ENCODE measurements at places on chromosomes 2 and 18.

- no peak for DNase-seq
These were observed 14.4 kb downstream of the ARID5A start for GRCh38 chr2:96550787-96551604.

DNA sequence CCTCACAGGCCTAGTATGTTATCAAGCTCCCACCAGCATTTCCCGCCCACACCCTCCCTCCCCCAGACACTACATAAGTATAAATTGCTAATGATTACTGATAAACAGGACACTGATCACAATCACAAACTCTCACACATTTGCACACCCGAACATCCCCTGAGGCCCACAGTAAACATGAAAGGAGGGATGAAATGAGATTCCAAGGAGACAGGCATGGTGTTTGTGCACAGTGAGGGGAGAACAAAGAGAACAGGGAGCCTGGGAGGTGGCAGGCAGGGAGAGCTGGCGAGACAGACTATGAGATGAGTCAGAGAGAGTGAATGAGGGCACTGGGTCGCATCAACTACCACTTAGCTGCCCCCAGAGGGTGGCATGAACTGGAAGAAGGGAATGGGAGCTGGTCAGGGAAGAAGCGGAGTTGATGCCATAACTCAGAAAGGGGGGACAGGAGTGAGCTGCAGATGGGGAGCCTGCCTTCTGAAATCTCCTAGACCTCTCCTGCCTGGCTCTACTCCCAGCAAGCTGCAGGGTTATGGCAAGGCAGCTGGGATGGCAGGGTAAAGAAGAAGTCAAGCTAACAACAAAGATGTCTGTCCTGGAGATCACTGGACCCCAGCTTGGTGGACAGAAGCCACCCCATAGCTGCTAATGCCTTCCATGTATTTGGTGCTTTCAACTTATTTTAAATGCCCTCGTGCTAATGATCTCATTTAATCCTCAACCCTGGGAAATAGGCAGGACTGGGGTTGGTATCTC is 5.1 kb downstream of the KIF3C start:
- DNase-seq = no peak

DNA sequence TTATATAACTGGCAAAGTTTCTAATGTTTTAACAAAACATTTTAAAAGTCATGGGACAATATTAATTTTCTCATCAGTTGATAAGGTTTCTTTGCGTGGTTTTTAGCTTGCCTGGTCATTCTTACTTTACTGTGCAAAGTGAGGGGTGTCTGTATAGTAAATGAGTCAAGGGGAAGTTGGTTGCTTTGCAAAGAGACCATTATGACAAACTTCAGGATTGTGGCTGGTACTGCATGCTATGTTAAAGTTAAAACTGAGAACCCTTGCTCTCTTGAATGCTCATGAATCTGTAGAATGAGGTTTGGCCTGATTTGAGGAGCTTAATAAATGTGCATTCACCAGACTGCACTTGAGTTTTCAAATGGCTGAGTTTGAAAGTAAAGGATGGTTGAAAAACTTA is 47.0 kb downstream of the COL4A4 start:
- no peak for DNase-seq

DNA sequence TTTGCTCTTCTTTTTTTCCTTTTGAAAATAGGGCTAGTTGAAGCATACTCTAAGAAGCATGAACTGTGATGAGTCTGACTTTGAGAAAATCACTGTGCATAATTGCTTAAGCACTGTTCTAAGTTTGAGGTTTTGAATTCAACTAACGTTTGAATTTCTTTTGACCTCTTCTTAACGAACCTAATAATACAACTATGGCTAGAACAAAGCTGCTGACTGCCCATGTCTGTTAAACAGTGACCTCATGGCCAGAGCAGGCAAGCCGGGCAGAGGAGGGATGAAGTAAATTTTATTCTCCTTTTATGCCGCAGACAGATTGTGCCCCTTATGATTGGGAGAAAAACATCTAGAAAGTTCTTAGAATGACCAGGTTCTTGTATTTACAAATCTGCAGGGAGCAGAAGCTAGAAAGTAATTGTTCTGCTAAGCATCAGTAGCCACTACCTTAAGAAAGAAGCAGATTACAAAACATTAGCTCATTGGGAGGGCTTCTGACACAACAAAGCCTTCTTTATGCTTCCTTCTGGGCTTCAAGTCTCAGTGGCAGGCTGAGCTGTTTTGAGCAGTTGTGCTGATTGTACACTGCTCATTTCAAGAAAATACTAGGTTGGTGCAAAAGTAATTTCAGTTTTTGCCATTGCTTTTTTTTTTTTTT is 97.8 kb upstream of the RASGRP3 start:
- peak; percentile 43 for DNase-seq

- DNase-seq = peak; percentile 47
These were observed 64.3 kb downstream of the BABAM2 start for GRCh38 chr2:27954771-27955383.

DNA sequence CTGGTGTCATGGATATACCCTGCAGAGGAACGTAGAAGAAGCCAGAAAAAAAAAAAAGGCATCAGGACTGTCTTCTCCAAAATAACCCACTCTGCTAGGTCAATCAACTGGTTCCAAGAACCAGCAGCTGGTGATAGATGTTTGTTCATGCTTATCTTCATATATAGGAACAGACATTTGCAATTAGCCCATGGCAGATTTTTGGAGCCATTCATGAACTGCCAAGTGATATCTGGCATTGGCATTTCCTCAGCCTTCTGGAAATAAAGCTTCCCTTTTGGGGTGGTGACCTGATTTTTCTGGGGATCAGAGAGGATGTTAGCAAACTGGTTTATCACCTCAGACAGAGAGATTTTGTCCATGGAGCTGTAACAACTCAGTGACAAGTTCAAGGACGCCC is 234.9 kb downstream of the OSR1 start:
- no peak for DNase-seq

DNA sequence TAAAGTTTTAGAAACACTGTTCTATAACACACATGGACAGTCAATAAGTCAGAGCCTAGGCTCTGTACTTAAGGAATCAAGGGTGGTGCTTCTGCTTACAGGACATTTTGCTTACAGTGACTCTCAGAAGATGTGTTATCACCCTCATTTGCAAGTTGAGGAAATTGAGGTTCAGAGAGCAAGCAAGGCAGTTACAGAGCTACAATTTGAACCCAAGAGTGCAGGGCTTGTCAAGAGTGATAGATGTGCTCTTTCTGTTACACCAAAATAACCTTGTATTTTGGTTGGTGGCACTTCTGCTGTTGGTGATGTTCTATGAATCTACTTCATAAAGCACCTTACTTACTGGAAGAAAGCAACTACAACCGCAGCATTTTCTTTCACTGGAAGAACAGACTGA is 170.2 kb downstream of the THADA start:
- no peak for DNase-seq

DNA sequence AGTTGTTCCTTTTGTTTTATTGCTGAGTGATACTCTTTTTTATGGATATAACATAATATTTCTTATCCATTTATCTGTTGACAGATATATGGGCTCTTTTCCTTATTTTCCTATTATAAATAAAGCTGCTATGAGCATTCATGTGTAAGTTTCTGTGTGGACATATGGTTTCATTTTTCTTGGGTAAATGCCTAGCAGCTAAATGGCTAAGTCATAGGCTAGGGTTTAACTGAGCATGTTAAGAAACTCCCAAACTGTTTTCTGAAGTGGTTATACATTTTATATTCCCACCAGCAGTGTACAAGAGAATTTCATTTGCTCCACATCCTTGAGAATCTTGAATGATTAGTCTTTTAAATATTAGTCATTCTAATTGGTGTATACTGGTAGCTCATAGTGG is 786.6 kb upstream of the CDH2 start:
- no peak for DNase-seq

DNA sequence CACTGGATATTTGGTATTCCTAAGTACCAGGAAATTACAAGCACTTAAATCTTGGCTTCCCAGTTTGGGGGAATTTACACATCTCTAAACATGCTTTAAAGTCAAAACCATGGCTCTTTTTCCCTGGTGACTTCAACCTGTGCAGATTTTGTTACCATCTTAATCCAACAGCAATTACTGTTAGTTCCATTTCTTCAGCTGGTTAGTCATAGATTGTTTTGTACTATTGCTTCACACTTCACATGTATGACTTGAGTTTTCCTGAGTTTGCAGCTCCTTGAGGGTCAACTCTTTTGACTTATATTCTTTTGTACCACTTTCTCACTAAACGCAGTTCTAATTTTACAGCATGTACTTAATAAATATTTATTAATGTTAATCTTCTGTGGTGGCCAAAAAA is 203.4 kb upstream of the RND3 start:
- DNase-seq = no peak

DNA sequence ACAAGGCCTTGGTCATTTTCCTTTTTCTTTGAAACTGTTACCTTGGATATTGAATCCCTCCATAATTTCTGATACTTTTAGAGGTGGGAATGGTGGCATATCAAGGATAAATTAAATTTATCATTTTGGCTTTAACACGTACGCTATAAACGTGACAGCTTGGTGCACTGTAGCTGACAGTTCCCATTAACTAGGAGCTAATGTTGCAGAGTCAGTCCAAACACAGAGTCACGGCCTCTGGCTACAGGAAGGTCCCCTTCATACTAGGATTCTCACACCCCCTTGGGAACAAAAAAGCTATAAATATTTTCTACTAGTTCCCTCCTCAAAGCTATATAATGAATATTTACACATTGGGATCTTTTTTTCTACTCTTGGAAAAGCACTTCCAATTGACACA is 17.7 kb upstream of the ERBB4 start:
- no peak for DNase-seq

DNA sequence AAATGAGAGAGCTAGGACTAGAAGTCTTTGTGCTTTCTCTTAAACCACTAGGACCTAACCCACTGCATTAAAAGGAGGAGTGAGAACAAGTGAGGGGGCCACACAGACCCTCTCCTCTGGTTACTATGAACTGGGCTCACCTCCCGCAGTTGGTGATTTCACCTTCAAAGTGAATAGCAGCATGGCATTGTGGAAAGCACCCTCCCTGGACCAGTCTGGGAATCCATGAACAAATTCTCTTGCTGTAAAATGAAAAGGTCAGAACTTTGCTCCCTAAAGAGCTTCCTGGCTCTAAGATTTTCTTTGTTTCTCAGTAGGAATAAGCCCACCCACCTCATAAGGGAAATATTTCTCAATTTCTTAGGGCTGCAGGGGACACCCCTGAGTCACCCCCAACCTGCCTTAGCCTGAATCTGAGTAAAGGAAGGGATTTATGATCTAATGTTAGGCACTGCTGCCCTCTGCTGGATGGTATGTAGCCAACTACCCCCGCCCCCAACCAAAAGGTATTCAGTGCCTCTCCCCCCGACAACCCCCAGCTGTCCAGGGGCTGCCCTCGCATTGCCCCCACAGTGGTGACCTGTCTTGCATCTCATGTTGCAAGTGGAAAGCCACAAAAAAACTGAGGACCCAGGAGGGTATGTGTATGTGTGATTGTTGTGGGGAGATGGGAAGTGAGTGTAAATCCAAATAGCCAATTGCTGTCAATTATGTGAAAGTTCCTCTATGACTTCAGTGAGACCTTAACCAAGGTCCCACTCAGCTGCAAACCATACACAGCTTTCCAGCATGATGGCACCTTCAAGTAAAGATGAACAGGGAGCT is 230.9 kb upstream of the SLC14A2 start:
- peak; percentile 75 for DNase-seq

DNA sequence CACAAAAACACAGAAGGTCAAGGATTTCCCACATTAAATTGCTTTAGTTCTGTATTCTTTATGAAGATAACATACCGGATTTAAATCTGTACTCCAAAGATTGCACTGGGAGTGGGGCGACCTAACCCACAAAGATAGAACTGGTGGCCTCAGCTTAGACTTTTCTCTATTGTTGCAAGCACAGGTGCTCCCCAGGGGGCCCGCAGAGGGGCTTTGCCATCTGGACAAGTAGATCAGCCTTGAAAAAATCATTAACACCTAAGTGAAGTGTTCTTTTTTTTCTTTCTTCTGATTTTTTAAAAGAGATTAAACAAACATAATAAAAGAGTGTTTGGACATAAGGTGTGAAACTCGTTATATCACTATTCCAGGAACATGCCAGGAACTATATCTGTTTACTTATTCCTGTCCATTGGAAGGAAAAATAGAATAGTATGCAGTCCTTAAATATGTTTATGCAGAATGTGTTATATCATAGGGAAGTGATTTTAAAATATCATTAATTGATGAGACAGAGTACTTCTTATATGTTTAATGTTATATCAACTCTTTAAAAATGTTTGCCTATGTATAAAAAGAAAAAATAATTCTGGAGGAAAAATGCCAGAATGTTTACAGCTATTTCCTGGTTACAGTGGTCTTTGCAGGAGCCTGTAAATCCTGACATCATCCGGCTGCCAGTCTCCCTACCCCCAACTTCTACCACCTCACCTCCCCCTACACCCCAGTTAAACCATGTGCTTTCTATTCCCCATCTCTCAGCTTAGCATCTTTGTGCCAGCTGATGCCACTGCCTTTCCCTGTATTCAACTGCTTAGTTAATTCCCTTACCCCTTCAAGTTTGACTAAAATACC is 679.2 kb downstream of the CNTNAP5 start:
- no peak for DNase-seq

- DNase-seq = no peak
These were observed 243.0 kb downstream of the ZNF407 start for GRCh38 chr18:74840492-74841167.

GRCh38 chr2:232309592-232309991 is 69.0 kb upstream of the ALPP start:
- DNase-seq = no peak

DNA sequence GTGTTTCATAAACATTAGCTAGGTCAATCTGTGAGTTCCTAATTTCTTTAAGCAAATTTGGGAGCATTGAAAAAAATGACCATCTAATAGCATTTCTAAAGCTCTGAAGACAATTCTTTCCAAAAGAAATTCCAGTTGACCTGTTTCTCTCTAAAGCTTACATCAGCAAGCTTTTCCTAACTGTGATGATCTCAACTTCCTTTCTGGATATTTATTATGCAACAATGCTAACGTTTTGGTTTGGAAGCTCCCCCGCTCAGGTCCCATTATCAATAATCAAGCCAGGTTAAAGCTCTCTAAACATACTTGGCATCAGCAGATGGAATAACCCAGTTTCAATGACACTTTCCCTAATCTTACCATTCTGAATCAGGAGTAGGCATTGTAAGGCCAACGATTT is 196.3 kb upstream of the TANK start:
- DNase-seq = no peak

DNA sequence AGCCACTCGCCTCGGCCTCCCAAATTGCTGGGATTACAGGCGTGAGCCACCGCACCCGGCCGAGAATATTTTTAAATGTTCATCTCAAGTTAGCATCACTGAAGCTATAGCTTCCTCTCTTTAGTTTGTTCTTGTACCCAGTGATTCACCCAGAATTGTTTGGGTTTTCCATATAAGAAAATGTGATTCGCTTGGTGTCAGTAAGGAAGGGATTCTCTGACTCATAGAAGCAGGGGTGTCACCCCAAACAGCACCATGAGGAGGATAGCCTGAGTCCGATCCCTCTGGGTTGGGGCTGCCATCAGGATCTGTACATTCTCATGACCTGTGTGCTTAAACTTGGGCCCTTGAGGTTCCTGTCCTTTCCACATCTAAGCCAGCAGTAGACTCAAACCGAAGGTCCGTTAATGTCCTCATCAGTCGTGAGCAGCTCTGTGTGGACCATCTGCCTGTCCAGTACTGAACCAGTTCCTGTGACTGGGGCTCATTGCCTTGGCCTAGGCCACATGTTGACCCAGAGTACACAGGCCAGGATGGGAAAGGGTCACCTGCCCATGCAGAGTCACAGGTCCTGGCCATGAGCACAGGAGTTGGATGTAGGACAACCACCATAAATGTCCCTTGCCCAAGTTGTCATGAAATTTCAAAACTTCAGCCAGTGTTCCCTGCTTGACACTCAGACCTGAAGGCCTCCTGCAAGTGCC is 311.9 kb downstream of the GBX2 start:
- no peak for DNase-seq

Data from testis (tissue), 5 donors.